Omental fat pad (tissue), 4 donors: ENCODE measurements at places on chromosomes 6 and 20. TPM values are rescaled to one million over a fixed set of nuclear protein-coding genes. Genes with fewer than 3 reads are reported as not detected.

DNA sequence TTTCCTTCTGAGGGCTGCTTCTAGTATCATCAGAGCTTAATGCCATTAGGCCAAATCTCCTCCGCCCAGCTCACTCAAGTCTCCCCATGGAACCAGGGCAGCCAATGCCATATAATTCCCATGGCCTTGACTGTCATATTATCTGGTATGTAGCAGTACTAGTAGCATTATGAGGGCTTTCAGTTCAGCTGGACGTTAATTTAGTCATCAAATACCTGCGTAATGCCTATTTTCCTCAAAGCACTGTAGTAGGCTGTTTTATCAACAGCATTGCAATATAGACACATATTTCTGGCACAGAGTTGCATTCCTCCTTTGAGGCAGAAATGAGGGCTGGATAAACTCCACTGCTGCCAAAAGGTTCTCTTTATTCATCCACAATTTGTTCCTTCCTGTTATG is 1.7 kb downstream of the KCTD20 start:
- no peak for DNase-seq

DNA sequence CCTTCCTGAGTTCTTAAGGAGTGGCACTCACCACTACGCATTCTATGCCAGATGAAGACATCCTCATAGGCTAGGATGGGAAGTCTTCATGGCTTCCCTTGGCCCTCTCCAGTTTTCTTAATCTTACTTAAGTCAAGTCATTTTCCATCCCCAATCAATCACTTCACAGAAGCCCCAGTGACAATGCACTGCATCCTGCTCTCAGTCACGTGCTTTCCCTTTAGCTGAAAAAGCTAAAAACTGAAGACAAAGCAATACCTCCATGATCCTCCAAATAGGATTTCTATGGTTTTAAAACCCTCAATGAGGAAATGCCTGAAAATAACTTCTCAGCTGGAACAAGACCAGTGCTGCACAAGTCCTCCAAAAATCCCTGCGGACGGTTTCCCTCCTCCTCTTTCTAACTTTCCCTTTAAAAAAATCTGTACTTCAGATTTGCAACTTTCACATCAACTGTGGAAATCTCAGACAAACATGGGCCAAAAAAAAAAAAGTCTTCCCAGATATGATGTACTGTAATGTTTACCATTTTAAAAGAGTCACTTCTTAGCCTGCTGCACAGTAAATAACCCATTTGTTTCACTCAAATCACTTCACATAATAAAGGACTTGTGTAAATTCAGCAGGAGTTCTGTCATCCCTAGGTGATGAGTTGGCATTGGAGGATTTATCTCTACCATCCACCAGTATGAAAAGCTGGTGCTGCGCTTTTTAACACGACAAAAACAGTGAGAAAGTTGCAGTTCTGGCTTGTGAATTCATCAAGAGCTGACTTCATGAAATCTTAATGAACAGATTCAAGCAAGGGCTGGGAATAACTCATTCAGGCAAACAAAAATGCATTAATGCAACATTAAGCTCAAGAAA is 590.0 kb upstream of the NOX3 start:
- DNase-seq = no peak

DNA sequence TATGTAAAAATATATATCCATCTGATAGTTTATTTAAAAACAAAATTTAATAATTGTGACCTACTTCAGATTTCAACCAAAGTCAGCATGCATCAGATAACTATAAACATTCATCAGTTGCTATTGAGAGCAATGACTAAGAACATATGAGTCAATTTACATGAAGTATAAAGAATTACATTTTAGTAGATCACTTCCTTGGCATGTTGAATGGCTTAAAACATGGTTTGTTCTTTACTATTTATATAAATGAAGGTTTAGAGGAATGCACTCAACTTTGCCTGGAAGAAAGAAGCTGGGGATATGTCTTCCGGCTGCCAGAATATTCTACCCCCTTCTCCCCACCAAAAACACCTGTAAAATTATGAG is 6.4 kb upstream of the FAM217A start:
- DNase-seq = no peak

- no peak for DNase-seq
These were observed 57.5 kb downstream of the MYLK4 start for GRCh38 chr6:2693231-2693630.

GRCh38 chr6:48765352-48765961 is 654.5 kb upstream of the PTCHD4 start:
- DNase-seq = no peak

DNA sequence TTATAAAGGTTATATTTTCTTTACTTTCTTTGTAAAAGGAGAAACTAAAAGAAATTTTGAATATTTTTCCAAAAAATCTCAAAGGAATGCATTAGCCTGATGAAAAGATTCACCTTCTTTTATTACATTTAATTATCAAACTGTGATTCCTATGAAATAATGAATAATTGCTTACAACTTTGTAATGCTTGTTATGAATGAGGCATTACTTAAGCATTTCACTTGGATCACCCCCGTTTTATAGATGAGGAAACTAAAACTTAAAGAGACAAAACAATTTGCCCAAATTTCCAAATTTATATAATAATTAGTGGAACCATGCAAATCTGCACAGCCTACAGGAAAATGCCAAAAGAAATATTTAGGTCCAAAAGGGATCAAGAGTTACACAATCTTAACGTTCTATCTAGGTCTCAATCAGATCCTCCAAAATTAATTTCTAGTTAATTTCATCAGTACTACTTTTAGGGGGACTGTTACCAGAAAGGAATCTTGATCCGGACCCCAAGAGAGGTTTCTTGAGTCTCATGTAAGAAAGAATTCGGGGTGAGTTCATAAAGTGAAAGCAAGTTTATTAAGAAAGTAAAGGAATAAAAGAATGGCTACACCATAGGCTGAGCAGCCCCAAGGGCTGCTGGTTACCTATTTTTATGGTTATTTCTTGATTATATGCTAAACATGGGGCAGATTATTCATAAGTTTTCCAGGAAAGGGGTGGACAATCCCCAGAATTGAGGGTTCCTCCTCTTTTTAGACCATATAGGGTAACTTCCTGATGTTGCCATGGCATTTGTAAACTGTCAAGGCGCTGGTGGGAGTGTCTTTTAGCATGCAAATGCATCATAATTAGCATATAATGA is 288.0 kb downstream of the ADGB start:
- no peak for DNase-seq

The PEX3 gene
- total RNA-seq = 14.2 TPM

DNA sequence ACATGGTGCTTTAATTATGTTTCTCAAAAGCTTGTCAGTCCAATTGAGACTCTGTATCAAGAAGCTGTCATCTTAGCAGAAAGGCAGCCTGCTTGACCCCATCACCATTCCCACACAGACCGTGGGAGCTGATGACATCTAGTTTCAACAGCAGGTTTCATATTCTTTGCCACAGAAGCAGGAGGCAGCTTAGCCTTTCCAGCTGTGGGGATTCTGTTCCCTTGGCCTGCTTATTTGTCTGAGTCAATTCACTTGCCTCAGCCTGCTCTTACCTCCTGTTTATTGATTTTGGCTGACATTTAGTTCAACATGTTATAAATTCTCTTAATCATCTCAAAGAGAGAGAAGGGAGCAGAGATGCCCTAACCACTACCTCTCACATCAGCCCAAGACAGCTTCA is 527.7 kb downstream of the ADGRB3 start:
- DNase-seq = no peak

- DNase-seq = no peak
These were observed 60.6 kb upstream of the RREB1 start for GRCh38 chr6:7047128-7047527.

GRCh38 chr6:73564578-73565345 is 43.9 kb upstream of the EEF1A1 start:
- DNase-seq = no peak

- no peak for DNase-seq
These were observed 8.9 kb downstream of the MANBAL start for GRCh38 chr20:37298190-37298939.

GRCh38 chr6:5464099-5464885 is 203.0 kb downstream of the FARS2 start:
- DNase-seq = no peak

The TINAG gene
- total RNA-seq = not detected

The CCN6 gene
- not detected for total RNA-seq

GRCh38 chr20:51830538-51830937 is 28.2 kb upstream of the SALL4 start:
- DNase-seq = no peak

GRCh38 chr20:49045440-49046086 is 549 bp upstream of the CSE1L start:
- no peak for DNase-seq
